Inflammatory macrophage (primary cell): ENCODE measurements at places on chromosomes 12 and 14.

GRCh38 chr12:105239304-105239703 is 3.3 kb upstream of the APPL2 start:
- DNase-seq, result peak; percentile 11

GRCh38 chr12:93415723-93416464 is 25.9 kb downstream of the UBE2N start:
- DNase-seq, result no peak

DNA sequence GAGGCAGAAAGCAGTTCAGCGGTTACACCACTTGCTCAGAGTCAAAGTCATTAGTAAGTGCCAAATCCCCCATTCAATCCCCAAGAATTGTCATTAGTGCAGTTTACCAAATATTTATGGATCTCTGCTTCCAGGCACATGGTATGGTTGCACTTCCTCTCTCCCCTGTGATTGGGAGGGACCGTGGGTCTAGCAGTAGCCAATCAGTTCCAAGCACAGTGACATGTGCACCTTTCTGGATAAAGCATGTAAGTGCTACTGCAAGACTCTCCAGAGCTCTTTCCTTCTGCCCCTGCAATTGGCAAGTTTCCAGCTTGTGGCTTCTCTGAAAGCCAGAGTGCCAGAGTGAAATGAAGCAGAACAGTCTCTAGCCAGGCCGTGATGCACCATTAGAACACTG is 85.3 kb upstream of the FLRT2 start:
- DNase-seq, result peak; percentile 48

GRCh38 chr12:115492553-115492952 is 784.9 kb downstream of the MED13L start:
- DNase-seq, result no peak

DNA sequence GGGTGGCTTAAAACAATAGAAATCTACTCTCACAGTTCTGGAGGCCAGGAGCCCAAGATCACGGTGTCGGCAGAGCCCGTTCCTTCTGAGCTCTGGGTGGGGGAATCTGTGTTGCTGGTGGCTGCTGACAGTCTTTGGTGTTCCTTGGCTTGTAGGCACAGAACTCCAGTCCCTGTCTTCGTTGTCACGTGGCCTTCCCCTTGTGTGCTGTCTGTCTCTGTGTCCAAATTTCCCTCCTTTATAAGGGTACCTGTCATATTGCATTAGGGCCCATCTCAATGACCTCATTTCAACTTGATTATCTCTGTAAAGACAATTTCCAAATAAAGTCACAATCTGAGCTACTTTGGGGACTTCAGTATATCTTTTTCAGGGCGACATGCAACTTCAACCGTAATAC is 81.6 kb downstream of the CCDC92 start:
- no peak for DNase-seq

DNA sequence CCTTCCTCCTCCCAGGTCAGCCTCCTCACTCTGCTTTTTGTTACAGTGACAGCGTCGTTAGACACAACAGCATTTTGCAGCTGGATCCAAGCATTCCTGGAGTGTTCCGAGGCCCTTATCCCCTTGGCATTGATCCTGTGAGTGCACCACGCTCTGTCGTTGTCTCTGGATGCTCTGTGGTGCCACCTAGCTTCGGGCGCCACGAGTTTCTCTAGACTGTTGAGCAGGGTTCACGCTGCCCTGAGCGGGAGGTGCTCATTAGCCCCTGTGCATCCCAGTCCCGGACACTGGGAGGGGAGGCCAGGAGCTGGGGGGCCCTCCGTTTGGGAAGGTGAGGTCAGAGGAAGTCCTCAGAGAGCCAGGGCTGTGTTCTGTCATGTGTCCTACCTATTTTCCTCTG is 17.3 kb upstream of the DNAH10 start:
- no peak for DNase-seq

GRCh38 chr12:107477947-107478610 is 207.5 kb upstream of the PWP1 start:
- DNase-seq, result no peak

DNA sequence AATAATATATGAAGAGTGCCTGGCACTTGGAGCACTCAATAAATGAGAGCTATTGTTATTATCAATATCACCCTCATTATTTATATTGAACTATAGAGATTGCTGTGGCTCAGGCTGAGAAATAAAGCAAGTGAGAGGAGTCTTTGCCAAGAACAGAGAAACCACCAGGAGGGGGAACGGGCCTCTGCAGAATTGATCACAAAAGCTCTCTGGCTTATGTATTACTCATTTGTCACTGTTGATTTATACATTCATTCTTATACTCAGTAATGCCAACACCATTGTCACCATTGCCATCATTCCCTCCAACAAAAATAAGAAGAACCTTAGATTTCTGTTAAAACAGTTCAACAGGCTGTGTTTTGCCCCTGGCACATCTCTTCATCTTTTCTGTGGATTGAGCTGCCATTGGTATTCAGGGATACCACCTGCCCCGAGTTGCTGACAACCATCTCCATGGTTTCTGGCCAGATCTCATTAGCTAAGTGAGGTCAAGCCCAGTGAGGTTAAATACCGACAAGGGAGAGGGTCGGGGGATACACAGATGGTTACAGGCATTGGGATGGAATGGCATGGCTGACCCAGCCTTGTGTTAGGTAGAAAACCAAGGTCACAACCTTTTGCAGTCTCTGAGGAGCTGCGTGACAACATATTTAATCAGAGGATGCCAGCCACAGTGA is 21.8 kb upstream of the PCNX1 start:
- no peak for DNase-seq

DNA sequence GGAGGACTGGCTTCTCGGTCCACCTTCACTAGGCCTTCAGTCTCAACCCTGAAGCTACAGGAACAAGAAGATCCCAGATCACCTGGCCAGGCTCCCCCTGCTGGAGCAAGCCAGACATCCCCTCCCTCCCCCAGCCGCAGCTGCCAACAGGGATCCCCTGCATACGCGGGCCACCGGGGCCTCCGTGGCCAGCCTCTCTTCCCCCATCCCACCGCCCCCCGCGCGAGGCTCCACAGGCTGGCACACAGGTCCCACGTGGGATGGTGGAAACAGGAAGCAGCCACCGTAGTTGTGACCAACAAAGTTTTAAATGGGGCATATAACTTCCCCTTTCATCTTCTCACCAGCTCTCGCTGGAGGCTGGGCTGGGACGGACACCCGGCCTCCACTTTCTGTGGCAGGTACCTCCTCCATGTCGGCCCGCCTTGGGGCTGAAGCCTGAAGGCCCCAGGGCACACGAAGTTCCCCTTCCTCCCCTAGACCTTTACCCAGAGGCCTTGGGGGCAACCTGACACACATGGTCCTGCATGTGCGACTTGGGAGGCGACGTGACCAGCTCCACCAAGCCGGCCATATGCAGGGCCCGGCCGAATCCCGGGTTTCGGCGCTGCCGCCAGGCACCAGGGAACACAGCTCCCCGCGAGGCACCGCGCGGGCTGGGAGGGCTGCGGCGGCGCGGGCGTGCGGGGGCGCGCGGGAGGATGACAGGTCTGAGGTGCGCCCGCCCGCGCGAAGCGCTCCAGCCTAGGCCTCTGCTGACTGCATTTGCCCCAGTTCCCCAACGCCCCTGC is 44.4 kb upstream of the PNMA1 start:
- DNase-seq, result peak; percentile 86

DNA sequence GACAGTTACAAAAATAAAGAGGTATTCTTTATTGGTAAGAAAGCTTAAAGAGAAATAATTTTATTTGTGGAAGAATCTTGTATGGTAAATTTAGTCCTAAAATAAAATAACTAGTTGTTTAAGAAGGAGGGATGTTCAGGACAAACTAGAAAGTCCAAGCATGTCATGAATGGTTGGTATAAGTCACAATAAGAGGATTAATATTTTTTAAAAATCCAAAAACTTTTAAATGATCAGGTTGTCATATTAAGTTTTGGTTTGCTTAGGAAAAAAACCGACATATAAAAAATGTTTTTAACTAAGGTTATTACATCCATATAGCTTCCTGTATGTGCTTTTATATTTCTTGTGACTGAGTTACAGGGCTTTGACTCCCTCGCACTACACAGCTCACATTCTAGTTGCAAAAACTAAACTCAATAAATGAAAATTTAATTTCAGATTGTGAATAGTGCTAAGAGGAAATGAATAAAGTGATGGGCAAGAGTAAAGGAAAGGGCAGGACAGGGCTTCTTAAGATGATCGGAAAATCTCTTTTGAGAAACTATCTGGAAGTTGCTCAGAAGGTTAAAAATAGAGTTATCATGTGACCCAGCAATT is 80.7 kb upstream of the METAP2 start:
- DNase-seq, result no peak

DNA sequence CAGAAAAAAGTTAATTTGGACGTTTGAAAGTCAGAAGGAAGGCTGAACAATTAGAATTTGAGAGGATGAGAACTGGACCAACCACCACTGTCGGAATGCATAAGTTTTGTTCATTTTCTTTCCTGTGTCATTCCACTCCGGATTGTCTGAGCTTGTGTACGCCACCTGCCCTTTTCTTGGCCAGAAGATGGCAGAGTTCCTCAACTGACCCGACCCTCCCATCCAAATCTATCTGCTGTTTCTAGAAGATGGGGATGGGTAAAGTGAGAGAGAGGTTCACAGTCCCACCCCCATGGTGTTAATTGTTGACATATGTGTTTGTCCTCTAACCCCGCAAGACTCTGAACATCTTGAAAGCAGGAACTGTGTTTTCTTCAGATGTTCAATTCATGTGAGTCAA is 388.0 kb downstream of the VRK1 start:
- no peak for DNase-seq
